ENCODE measurements at places on chromosomes 12 and 14.

DNA sequence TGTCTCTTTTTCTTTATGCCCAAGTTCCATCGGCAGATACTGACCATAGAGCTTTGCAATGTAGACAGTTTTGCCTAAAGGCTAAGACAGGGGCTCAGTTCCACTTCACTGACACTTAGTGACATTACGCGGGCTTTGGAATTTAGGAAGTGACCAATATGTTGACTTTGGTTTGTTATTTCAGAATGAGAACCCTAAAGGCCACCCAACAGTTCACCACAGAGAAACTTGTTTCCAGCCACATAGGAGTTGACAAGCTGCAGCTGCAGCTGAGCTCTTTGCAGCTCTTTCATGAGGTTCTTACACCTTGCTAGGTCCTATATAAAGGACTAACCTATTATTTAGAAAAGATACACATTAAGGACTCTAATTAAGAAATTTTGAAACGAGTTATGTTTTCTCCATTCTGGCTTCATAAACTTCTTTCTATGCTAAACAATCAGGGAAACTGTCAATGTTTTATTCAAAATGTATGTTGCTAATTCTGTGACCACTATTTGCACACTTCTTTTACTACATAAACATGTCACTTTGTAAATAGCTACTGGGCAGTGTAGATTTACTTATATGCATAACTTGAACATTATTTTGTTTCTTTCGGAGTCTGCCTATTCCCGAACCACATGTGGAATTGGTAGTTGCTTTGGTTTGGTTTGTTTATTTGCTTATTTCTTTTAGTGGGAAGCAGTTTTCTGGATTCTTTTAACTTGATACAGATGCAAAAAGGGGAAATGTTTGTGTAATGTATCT, 18.5 kb upstream of the KLRD1 start:
- DNase-seq, result no peak

DNA sequence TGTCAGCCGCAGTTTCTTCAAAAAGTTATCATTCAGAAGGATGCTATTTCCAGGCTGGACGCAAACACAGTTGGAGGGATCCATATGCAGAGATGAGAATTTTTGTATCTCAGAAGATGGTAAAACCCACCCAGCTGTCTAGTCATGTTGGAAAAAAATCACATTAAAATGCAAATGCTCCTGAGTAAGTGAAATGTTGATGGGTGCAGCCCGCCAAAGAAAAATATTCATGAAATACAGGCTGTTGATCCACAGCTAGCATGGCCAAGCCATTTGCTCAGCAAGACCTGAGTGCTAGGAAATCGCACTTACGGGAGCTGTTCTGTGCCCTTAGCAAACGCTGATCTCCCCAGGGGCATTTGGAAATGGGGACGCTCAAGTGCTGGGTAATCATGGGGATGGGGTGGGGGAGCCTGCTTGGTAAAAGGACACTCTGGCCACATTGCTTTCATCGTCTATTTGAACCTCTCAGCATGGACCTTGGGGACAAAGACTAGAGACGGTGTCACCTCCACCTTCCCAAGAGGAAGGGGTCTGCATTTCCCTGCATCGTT, 25.7 kb downstream of the TUNAR start:
- no peak for DNase-seq

DNA sequence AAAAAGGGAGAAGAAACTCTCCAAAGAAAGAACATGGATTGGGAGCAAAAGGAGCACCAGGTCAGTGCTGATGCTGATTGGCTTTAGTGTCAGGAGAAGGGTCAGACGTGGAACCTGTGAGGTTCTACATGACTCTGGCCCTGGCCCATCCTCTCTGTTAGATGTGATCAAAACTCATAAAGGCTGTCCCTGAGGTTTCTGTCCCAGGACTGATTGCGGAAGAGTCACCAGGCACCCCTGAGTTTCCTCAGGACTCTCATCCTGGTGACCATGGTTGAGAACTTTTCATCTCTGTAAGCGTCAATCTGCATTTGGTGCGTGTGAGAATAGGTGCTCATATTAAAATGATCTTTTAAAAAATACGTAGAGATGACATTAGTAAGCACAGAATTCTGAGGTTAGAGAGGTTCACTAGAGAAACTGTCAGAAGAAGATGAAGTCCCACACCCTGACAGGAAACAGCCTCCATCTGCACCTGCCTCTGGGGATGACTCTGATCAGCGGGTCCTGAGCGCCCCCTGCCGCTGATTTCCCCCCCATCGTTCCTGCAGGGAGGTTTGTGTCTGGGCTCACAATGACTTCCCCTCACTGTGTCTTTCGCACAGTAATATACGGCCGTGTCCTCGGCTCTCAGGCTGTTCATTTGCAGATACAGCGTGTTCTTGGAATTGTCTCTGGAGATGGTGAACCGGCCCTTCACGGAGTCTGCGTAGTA, 741.8 kb downstream of the TMEM121 start:
- no peak for DNase-seq

DNA sequence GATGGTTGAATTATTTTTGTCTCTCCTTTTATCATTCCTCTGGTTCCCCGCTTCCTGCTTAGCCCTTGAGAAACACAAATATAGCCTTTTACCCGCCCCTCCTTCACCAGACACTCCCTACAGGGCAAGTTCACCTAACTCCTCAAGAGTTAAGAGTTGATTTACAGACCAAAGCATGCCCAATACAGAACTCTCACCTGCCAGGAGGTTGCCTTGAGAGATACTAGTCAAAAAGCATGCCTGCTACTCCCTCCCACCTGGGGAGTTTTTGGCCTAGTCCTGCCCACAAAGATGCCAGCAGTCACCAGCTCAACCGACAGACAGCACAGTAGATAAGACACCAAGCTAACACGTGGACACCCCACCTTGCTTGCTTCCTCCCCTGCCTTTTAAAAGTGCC, 11.2 kb downstream of the LGMN start:
- DNase-seq, result no peak

GRCh38 chr12:62332598-62332997, 72.4 kb downstream of the USP15 start:
- peak; percentile 23 for DNase-seq

Measured in skeletal muscle cell (primary cell).